Motor neuron (in vitro differentiated cells): ENCODE measurements at places on chromosomes 3 and 15. TPM values are rescaled to one million over a fixed set of nuclear protein-coding genes. Genes with fewer than 3 reads are reported as not detected.

- ATAC-seq: no peak
Measured at GRCh38 chr15:66713843-66714508, 11.9 kb downstream of the SMAD6 start.

DNA sequence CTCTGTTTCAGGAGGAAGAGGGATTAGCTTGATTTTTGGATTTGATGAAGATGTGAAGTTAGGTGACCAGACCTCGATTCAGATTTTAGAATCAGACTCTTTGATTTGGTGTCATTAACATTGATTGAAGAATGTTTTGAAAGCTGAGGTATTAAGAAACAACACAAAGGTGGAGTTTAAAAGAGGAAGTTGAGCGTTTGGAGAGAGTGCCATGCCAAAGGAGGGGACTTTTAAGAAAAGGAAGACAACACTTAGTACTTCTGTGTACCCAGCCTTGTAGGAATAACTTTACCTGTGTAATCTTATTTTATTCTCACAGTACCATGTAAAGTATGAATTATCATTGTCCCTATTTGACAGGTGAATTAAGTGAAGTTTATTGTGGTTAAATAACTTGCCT is 34.4 kb downstream of the PPARG start:
- ATAC-seq: no peak

- no peak for ATAC-seq
Measured at GRCh38 chr3:6540981-6541380, 319.9 kb upstream of the GRM7 start.

DNA sequence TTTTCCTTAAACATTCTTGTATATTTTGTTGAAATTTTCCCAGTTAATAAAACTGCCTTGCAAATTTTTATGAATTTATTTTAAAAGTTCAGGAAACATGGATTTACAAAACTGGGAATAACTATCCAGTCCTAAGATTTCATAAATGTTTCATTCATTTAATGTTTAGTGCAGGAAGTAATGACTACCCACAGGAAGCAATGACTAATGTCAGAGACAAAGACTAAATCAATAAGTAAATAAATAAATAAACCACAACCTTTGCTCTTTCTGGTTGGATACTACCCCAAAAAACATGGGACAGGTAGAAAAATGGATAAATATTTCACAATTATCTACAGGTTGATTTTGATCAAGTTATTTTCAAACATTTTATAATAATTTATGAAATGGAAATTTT is 48.8 kb upstream of the TMCO5A start:
- no peak for ATAC-seq

GRCh38 chr3:71659864-71660591 is 65.2 kb downstream of the EIF4E3 start:
- ATAC-seq: peak; percentile 65

The CXCR6 gene
- 0.58 and 0.85 TPM in 2 replicates for total RNA-seq

The PIAS1 gene
- total RNA-seq: 26.3 and 40.8 TPM in 2 replicates

DNA sequence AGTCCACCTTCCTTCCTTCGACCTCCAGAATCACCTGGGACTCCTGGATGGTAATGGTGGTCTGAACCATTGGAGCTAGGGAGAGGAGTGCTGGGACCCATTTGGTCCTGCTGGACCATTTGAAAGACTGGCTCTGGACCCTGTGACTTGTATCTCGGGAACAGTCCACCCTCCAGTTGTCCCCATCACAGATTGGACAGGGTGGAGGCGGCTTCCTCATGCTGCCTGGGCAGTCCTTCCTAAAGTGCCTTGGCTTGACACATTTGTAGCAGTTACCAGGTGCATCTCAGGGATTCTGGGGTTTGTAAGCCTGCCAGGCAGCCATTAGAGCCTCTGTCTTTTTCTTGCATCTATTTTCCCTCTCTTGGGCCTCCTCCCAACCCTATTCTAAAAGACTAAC is 758.1 kb downstream of the NAALADL2 start:
- no peak for ATAC-seq

The HDGFL3 gene
- 40.7 and 46.0 TPM in 2 replicates for total RNA-seq

The BCHE gene
- total RNA-seq: 36.6 and 38.6 TPM in 2 replicates

The PLCH1 gene
- 3.7 and 4.0 TPM in 2 replicates for total RNA-seq

- no peak for ATAC-seq
Measured at GRCh38 chr15:57312318-57313133, 63.8 kb upstream of the CGNL1 start.

- ATAC-seq: no peak
Measured at GRCh38 chr3:159548675-159549335, 439.8 kb upstream of the IL12A start.

DNA sequence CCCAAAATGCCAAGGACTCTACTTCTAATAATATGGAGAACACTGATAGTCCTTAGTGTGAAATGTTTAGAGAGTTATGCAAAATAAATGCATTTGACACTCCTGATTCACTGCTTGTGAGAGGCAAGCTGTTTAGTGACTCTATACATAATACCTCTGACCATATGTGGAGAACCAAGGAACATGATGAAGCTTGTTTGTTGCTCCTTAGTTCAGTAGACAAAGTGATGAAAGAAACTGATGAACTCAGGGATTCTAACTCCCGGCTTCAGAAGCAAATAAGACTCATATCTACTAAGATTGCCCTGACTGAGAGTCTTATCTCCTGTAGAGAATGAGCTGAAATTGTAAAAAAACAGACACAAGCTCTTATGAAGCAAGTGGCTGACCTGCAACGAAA is 41.3 kb downstream of the PEX5L start:
- ATAC-seq: no peak

GRCh38 chr15:89513284-89513683 is 16.9 kb upstream of the RHCG start:
- no peak for ATAC-seq

- peak; percentile 67 for ATAC-seq
Measured at GRCh38 chr3:132042681-132043080, 7.9 kb upstream of the CPNE4 start.

GRCh38 chr3:144746631-144747030 is 775.0 kb downstream of the DIPK2A start:
- ATAC-seq: no peak

DNA sequence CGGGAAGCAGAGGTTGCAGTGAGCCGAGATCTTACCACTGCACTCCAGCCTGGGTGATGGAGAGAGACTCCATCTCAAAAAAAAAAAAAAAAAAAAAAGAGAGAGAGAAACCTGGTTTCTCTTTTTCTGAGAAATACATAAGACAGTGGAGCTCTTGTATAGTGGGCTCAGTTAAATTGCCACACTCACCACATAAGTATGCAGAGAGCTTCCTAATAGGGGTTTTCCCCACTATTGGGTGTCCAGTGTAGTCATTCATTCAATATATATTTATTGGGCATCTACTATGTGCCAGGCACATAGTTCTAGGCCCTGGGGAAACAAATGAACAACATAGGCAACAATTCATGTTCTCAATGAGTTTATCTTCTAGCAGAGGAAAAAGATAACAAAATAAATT is 48.9 kb upstream of the FMN1 start:
- ATAC-seq: no peak

The GRM7 gene
- total RNA-seq: 4.0 and 4.1 TPM in 2 replicates

GRCh38 chr3:196193133-196193735 is 18.0 kb downstream of the ZDHHC19 start:
- peak; percentile 75 for ATAC-seq

DNA sequence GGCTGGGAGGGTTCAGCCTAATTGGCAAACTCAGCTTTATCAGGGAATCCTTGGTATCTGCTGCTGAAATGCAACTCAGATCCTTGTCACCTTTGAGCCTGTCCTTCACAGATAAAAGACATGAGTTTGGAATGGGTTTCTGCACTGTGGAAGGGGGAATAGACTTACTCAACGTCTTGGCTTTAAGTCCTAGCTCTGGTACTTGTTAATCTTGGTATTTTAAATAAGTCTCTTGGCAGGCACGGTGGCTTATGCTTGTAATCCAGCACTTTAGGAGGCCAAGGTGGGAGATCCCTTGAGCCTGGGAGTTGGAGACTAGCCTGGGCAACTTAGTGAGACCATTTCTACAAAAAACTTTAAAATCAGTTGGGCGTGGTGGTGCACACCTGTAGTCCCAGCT is 55.1 kb upstream of the ATOSA start:
- no peak for ATAC-seq

GRCh38 chr3:66473181-66473580 is 27.6 kb downstream of the LRIG1 start:
- ATAC-seq: no peak

The SNAP23 gene
- total RNA-seq: 5.6 and 7.1 TPM in 2 replicates

DNA sequence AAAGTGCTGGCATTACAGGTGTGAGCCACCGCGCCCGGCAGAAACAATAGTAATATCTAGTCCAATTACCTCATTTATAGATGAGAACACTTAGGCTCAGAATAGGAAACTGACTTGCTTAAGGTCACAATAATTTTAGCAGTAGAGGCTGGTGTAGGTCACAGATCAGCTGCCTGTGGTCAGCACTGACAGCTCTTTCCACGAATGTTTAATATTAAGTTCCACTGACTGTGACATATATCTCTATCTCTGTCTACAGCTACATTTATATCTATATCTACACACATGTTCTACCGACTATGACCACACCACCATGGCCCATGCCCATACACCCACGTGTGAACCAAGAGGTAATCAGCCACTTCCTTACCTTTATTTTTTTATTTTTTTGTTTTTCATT is 40.2 kb upstream of the DLG1 start:
- no peak for ATAC-seq

The ICE2 gene
- 23.8 and 30.9 TPM in 2 replicates for total RNA-seq

- no peak for ATAC-seq
Measured at GRCh38 chr3:147941969-147942368, 532.8 kb downstream of the ZIC1 start.

- peak; percentile 77 for ATAC-seq
Measured at GRCh38 chr3:36060950-36061349, 319.4 kb upstream of the STAC start.

GRCh38 chr3:146590521-146590920 is 14.6 kb downstream of the PLSCR5 start:
- ATAC-seq: no peak

DNA sequence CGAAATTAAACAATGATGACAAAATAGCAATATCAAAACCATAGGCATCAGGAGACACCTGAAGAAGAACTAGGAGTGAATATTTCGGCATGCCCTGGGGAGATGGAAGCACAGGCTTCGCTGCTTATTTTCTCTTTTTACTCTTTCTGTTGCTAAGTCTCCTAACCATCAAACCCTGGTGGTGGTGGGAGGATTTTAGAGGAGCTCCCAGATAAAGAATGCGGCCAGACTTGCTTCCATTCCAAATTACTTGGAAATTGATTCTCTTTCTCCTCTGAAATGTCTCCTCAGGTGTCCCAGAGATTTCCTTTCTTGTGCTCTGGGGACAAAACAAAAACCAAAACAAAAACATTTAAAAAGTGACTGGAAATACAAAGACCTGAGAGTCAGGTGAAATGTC is 243.0 kb downstream of the KBTBD8 start:
- ATAC-seq: no peak

The TMEM108 gene
- 6.3 and 9.2 TPM in 2 replicates for total RNA-seq

GRCh38 chr3:77684115-77684514 is 644.2 kb downstream of the ROBO2 start:
- ATAC-seq: no peak

DNA sequence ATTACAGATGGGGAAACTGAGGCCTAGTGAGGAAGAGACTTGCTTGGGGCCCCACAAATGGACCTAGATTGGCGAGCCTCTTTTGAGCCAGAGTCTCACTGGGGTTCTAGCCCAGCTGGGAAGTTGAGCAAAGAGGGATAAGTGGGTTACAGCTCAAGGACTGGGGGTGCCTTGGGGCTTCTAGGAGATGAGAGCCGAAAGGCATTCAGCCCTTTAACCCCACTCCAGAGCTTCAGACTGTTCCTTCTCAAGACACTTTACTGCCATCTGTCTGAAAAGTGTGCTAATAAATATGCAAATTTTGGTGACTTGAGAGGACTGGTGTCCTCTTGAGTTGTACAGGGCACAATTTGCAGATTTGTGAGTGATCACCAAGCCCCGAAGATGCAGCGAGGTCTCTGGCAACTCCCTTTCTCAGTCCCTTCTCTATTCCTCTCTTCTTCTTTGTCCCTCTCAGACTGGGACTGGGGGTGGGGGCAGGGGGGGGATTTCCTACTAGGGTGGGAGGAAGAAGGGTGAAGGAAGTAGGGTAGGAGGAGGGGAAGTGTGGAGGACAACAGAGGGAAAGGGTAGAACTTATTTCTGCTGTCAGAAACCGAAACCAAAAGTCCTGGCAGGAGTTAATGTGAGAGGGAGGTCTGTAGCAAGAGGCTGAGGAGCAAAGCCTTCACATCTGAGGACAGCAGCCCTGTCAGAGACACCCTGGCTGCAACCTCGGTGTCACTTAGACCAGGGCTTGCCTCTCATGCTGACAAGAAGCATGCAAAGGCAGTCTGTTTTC is 16.2 kb upstream of the ANKDD1A start:
- ATAC-seq: no peak

GRCh38 chr3:193768070-193768394 is 175.0 kb downstream of the OPA1 start:
- ATAC-seq: peak; percentile 63

- ATAC-seq: no peak
Measured at GRCh38 chr15:51322621-51323296, 15.6 kb downstream of the CYP19A1 start.

DNA sequence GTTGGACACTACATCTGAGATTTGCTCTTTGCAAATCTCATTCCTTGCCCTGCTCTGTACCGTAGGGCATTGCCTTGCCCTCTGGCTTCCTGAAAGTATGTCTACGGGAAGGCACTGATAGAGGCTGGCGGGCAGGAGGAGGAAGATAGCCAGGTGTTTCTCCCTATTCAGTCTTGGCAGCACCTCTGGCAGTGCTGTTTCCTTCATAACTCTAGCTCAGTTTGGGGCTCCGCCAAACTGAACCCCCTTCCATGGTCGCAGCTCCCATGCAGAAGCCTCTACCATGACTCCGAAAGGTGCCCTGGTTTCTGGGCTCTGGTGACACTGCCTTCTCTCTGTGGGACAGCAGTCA is 122.3 kb upstream of the PRR20G start:
- ATAC-seq: no peak

- no peak for ATAC-seq
Measured at GRCh38 chr3:147934451-147935180, 525.5 kb downstream of the ZIC1 start.

The LRRC15 gene
- total RNA-seq: 0.62 and 0.63 TPM in 2 replicates

The MORF4L1 gene
- total RNA-seq: 691 and 699 TPM in 2 replicates

- no peak for ATAC-seq
Measured at GRCh38 chr3:122057671-122058070, 2.5 kb downstream of the CD86 start.

The ST3GAL6 gene
- total RNA-seq: 3.8 and 4.2 TPM in 2 replicates

DNA sequence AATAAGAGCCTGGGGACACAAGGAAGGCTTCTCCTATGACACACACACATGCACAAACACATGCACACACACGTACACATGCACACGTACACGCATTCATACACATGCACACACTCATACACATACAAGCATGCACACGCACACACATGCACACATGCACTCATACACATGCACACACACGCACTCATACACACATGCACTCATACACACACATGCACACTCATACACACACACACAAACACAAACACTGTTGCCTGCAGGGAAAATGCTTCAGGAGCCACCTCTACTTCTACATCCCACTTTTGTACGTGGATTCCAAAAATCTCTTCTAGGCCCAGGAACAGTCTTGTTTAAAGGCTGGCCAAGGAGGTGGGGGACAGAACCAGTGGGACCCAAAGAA is 20.7 kb upstream of the NR2E3 start:
- ATAC-seq: no peak

- no peak for ATAC-seq
Measured at GRCh38 chr3:127296166-127296565, 8.3 kb upstream of the PRR20G start.
